ENCODE measurements at places on chromosomes 7 and 10.

GRCh38 chr10:14547816-14548215 lies 217.1 kb upstream of the FRMD4A start:
- no peak for DNase-seq

GRCh38 chr7:11767148-11767547 lies 64.8 kb downstream of the THSD7A start:
- DNase-seq = no peak

- DNase-seq = no peak
Measured at GRCh38 chr7:124162667-124163066, 129.8 kb upstream of the TMEM229A start.

DNA sequence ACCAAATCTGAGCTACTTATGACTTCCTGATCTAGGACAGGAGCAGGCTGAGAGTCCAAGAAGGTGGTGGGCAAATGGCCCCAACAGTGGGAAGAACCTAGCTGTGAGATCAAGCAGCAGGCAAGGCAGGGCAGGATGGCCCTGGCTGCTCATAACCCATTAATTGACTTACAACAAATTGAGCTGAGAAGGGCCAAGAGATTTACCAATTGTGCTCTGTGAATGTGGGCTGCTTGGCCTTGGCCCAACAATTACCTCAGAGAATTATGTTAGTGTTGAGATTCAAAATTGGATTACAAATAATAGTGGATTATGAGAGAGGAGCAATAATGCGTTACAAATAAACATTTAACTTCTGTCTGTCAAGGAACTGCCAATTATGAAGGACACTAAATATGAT lies 956.5 kb downstream of the KCNMA1 start:
- no peak for DNase-seq

GRCh38 chr7:91541641-91542040 lies 277.4 kb downstream of the FZD1 start:
- DNase-seq = no peak

DNA sequence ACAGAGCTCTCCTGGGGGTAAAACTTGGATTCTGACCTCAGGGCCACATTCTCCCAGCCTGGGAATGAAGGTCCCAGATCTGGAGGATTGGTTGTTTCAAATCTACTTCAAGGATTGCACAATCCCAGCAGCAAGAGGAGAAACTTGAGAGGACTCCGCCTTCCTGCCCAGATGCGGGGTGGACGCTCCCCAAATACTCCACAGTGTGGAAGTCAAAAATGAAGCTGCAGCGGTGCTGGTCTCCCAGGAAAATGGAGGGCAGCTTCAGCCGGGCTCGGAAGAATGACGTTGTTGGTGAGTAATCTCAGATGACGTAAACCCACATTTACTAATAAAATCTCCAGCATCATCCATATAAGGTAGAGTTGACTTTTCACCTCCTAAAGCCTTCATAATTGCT lies 31.5 kb upstream of the PPP2R2D start:
- DNase-seq = no peak

GRCh38 chr10:69668721-69669120 lies 38.7 kb downstream of the FAM241B start:
- DNase-seq = no peak
